ENCODE measurements at places on chromosomes 2 and 18.

GRCh38 chr18:63971320-63972001, 1.6 kb downstream of the SERPINB8 start:
- peak; percentile 23 for DNase-seq

DNA sequence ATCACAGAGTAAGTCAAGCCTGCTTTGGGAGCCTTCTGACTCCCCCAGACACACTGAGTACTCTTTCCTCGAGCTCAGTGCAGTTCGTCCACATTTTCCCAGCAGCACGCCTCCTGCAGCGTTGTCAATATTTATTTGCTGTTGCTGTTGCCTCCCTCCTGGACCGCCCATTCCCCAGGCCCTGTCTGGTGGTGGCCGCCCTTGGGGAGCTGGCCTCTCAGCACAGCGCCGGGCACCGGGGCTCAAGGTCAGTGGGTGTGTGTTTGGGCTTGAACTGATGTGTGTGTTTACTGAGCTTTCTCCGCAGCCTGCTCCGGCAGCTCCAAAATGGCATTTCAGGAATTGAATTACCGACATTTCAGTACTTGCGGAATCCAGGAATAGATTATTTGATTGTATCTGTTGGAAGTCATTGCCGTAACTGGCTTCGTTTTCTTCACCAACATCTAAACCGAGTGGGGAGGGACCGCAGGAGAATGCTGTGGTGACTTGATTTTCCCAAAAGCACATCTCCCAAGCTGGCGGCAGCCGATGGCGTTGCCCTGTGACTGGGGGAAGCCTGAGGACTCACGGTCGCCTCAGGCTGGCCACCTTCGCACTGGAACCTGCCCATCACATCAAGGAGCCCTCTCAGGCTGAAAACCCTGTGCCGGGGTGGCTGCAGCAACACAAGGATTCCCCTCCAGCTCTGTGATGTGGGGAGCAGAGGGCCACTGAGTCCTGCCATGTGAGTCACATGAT, 66.0 kb downstream of the HPCAL1 start:
- DNase-seq = no peak

DNA sequence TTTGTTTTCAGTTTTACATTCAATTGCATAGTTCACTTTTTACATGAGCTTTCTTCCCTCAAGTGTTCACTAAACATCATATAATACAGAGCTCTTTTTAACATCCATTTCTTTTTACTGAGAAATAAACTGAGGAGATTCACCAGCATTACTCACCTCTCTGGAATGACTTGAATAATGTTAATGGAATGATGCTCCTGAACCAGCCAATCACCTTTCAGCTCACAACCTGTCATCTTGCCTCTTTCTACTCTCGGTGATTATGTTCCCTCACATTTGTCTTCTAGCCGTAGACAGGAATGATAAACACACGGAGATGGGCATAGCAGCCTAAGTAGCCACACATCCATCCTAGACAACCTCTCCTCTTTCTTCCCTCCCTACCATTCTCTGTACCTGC, 301.7 kb downstream of the PAX3 start:
- peak; percentile 88 for DNase-seq

GRCh38 chr2:11406267-11406957, 59.5 kb downstream of the E2F6 start:
- peak; percentile 90 for DNase-seq

GRCh38 chr2:40281021-40281940, 170.6 kb downstream of the SLC8A1 start:
- peak; percentile 98 for DNase-seq

GRCh38 chr2:151570191-151570590, 160.5 kb downstream of the RIF1 start:
- no peak for DNase-seq

- DNase-seq = no peak
Observed at GRCh38 chr2:10481666-10482157, 33.6 kb upstream of the ODC1 start.

DNA sequence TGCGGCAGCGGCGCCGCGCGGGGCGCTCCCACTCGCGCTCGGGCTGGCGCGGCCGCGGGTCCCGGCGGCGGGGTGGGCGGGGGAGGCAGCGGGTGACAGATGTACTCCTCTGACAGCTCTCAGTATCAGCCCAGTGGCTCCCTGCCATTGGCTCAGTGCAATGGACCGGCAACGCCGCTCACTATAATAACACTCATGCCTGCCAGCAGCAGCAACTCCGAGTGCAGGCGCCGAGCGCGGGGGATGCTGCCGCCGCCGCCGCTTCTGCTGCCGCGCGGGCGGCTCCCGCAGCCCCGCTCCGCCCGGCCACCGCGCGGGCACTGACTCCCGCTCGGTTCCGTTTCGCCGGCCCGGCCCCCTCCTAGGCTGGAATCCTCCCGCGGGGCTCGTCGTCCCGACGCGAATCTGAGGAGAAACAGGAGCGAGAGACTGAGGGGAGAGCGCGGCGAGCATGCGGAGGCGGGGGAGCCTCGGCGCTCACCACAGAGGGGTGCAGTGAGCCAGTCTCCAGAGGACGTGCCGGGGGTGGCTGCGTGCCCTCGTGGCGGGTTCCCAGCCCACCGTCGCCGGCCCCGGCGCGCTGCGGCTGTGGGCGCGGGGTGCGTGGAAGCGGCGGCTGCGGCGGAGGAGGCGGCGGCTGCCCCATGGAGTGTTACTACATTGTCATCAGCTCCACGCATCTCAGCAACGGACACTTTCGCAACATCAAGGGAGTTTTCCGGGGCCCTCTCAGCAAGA, at the start of gene ZNF804A:
Gene ZNF804A (plus strand): TSS at position 214 of the 738 bp plus-strand sequence. CDS start 431 bp downstream, at position 645.
- DNase-seq = peak; percentile 46

DNA sequence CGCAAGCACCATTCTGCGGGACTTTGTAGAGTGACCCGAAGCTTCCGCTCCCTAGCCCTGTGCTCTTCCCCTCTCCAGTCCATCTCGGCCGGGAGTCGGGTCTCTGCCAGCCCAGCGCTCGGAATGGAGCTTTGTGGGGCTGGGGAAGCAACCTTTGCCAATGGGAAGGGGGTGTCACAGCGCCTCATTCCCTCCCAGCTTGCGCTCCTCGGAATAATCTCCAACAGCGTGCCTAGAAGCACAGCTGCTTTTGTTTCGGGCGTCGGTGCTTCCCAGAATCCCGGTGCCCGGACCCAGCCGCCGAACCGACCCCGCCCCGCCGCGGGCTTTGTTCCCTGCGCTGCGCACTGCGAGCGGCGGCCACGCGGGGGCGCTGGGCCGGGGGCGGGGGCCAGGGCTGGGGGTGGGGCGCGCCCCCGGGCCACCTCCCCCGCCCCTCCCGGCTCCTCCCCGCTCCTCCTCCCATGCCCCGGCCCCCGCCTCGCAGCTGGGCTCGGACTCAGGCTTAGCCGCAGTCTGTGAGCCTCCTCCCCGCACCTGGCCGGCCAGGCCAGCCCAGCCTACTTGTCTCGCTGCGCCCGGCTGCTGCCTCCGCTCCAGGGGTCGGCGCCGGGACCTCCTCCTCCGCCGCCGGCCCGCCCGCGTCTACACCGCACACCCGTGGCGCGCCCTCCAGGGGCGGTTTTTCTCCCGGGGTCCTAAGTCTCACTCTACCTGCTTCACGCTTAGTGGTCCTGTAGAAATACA, 77.7 kb upstream of the SMAD2 start:
- peak; percentile 29 for DNase-seq

DNA sequence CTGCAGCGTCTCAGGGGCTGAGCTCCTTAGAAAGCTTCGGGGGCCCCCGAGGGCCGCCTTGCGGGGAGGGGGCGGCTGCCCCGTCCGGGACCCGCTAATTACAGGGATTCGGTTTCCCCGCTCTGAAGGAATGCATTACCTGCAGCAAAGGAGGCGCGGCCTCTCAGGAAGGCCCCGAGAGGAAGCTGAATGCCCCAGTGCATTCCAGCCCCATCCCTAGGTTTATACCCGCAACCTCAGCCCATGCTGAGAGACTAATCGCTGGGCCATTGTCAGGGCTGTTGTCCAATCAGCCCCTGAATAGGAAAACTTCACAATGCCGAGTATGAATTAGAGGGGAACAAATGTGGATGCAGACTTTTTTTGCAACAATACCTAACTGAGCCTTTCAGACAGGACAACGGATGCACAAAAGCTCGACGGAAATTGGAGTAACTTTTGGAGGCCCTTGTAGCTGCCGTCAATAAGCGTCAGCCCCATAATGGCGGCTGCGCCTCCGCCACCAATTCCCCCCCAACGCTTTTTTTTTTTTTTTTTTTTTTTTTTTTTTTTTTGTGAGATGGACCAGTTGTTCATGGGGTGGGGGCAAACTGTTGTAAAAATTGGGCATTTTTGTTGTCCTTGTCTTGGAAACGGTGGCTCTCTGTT, 138.6 kb upstream of the SIX3 start:
- no peak for DNase-seq

DNA sequence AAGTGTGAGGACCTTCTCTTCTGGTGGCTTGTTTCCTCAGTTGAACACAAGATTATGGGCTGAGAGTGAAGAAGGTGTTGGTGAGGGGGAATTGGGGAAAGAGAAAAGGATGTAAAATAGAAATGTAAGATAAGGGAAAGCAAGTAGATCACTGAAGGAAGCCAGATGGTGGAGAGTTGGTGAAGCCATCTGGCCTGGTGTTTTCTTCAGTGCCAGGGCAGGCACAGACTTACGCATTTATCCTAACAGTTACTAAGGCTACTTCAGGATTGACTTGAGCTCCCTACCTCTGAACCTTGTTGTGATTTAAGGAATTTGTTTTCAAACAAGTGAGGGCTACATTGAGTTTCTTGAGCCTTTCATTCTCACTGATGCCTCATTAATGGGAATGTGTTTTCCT, 113.8 kb downstream of the GALNT1 start:
- no peak for DNase-seq

DNA sequence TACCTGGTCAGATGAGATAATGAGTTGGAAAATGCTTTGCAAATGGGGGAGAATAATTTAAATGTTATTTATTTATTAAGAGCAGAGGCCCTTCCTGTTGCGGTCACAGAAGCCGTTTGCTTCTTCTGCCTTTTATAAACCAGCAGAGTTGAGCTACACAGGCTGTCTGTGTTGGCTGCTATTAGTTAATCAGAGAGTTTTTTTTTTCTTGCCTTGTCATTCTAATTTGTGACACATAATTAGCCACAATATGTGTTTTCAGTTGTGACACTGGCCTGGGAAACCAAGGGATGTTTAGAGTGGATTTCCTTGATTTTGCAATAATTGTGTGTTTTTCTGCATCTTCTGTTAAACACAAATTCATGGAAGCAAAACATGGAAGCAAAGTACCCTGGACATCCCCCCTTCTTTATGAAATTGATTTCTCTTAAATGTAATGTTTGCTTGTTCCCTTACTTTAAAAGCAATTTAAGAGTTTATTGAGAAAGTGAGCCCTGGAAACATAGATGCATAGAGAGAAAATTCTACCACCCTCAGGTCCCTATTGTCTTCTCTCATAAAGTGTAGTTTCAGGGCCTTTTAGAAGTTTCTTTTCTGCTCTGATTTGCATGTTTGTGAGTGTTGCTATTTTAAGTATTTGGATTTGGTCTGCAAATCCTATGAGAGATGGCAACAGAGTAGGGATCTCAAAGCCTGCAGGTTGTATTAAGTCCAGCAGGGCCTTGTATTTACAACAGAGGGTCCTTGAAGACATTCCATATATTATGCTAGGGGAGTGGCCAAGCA, 22.8 kb upstream of the IL37 start:
- DNase-seq = no peak

DNA sequence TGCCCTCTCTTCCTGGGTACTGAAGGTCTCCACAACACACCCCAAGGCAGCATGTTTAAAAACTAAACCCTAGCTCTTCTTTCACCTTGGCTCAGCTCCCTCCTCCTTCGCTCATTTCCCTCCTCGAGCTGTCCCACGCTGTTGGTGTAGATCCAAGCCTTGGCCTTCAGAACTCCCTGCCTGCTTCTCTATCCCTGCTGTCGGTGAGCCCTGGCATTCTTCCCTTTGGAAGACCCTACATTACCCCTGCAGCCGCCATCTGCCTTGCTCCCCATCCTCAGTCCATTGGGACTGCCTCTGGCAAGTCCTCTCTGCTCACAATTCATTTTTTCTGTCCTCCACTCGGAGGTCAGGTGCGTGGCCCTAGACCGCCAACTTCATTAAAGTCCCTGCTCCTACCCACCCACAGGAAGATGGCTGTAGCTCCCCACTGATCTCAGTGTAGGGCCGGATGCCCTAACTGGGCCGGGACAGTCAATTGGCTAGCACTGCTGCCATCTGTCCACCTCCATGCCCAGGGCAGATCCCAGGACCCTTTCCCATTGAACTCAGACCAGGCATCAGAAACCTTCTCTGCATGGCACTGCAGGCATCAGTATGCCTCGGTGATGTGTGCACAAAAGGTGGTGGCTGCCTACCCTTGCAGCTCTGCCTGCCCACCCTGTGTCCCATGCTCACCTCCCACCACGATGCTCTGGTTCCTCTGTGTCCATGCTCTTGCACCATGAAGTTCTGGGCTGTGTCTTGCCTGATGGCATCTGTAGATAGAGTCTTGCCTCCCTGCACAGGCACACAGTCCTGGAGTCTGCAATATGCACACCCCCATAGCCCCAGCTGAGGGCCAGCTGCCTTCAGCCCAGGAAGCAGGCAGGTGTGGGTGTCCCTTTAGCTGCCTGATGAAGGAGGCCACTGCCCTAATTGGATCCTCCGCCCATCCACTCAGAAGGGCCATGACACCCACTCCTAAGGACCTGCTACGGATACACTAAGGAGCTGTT, 5.7 kb downstream of the AMER3 start:
- DNase-seq = no peak

All from EH (cell line).